ENCODE measurements at places on chromosomes 2 and 18.

GRCh38 chr18:62759704-62760402 lies 44.5 kb downstream of the PHLPP1 start:
- DNase-seq, result no peak

- DNase-seq, result no peak
Measured at GRCh38 chr2:109387221-109387735, 226.5 kb downstream of the SEPTIN10 start.

GRCh38 chr18:41436772-41437171 lies 518.3 kb upstream of the PIK3C3 start:
- no peak for DNase-seq

DNA sequence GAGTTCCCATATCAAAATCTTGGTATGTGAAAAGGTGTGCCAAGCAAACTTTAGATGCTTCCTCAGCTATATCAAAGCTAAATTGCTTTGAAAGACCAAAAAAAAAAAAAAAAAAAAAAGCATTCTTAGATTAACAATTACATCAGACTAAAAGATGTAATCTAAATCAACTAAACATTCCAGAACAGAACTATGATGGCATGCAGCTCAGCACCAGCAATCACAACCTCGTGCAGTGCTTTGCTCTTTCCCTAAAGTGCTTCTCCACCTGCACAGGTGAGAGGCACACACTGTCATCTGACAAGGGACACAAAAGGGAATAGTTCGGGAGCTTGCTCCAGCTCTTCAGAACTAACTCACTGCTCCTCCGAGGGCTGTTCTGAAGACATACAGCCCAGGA lies 37.5 kb downstream of the ADAM17 start:
- DNase-seq, result no peak

DNA sequence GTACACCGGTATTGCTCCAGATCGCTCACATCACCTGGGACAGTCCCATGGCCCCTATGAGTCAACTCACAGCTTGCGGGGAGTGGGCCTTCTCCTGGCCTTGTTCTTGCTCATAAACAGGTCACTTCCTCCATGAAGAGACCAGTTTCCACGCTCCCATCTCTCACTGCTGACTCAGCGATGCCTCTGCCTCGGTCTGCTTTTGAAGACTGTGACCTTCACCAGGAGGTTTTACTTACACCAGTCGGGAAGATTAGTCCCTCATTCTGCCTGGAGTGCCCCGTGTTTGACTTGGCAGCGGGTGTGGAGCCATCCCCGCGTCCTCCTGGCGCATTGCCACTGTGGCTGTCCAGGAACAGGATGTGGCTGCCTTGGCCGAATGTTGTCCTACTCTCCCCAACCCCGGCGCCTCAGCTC lies 159.8 kb downstream of the RHBDD1 start:
- DNase-seq, result no peak

GRCh38 chr2:132860220-132860619 lies 190.2 kb upstream of the LYPD1 start:
- no peak for DNase-seq

DNA sequence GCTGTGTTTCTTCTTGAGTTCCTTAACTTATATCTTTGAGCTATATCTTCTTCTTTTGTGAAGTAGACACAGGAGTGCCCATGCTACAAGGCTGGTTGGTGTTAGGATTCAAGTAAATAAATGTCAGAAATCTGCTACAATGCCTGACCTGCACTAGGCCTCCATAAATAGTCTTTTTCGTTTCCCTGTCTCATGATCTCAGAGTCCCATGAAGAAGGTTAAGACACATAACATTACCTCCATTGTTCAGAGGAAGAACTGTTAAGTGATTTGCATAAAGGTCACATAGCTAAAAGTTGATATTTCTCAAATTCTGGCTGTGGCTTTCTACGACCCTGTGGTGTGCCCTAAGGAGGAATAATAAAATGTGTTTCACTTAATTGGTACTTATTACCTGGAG lies 228.4 kb downstream of the KCNS3 start:
- no peak for DNase-seq

DNA sequence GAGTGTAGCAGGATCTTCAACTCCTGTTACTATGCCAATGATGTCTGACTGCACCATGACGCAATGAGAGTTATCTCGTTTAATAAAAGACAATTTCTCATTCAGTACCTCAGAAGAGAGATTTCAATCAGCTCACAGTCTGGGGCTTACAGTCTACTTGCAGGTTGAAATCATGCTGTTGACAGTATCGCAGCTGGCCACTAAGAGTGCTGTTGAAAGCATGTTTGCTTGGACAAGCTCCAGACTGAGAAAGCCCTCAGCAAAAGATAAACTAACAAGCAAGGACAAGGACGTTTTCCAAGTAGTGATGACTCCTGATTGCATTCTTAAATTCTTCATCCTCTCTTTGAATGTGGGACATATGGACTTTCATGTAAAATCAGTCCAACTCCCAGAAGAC lies 145.2 kb upstream of the SYT4 start:
- no peak for DNase-seq

- DNase-seq, result no peak
Measured at GRCh38 chr2:147923846-147924245, 79.0 kb downstream of the ACVR2A start.

DNA sequence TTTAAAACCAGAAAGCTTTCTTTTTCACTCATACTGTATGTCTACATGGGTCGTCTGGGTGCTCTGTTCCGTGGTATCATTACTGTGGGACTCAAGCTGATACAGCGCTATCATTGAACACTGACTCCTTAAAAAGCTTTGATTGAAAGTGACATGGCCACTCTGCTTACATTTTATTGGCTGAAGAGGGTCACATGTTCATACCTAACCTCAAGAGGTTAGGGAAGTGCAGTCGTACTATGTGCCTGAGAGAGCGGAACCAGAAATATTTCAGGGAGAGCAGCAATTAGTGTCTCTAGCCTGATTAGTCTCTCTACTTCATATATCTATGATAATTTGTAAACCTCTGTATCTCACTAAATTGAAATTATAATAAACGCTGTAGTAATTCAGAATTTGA lies 43.5 kb downstream of the PSMD14 start:
- DNase-seq, result no peak

DNA sequence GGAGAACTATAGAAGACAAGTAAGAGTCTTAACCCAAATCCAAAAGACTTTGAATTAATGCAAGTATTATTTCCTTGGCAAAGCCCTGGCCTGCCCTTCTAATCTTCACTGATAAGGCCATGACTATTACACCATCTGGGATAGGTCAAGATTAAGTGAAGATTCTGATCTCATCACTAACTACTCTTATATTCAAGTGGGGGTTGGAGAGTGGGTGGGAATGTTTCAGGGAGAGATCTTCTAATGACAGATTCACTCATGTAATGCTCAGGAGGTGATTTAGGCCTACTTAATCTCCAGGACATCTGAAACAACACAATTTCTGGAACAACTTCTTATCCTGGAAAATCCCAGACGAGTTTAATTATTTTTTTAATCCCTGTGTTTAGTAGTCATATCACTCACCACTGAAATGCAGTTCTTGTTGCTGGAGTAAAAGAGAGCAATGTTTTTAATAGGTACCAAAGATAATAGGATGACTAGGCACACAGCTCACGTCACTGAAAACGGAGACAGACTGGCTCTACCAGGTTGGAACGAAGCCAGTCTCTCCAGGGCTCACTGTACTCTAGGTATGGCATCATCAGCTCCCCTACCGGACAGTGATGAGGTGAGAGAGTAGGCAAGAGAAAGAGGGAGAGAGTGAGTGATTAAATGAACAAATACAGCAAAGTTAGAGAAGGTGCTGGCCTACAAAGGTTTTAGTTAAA lies 133.1 kb downstream of the NCKAP5 start:
- no peak for DNase-seq

DNA sequence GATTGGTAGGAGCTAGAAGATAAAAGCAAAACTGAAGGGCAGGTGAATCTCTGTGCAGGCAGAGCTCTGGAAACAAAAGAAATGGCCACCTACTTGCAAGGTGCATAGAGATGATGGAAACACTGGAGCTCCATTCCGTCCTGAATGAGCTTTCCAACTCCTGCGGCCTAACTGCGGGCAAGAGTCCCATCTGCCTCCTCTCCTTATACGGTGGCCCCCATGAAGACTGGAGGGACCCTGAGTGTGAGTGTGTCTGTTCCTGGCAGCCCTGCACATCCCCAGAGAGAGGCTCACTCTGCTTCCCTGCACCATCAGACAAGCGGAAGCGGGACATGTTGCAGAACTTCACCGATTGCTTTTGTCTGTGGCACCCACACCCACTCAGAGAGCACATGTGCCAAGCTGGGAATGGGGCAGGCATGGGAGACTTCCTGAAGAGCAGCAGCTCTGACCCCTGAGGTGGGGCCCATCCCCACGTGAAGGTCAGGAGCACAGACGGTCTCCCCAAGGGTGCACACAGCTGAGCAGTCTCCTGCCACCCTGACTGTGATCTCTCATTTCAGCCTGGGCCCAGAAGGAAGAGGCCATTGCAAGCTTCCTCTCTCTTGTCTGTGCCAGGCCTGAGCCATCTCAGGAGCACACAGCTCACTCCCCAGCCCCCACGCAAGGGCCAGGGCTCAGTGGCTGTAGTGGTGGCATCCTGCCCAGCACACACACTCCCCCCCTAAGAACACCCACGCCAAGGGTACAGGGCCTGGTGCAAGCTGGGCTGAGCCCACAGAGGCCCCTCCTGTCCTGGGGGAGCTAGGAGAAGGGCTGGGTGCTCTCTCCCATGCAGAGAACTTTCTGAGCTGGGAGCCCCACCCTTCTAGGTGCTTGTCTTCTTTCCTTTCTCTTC lies 75.3 kb downstream of the STPG4 start:
- DNase-seq, result no peak

DNA sequence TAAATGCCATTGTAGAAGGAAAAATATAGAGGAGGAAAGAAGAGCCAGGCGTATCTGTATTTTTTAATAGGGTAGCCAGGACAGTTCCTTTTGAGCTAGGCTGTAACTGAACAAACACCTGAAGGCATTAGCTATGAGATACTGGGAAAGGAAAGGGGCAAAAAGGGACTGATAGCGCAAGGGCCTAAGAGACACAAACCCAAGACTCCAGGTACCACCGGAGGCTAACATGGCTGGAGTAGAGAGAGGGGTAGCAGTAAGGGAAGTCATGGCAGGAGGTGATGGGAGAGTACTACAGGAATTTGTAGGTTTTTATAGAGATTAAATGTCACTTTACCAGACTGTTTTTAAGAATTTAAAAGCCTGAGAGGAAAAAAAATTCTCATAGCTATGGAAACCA lies 20.7 kb downstream of the PNO1 start:
- DNase-seq, result no peak

- DNase-seq, result no peak
Measured at GRCh38 chr18:65983750-65984149, 232.9 kb downstream of the CDH7 start.

- DNase-seq, result no peak
Measured at GRCh38 chr2:239582476-239582875, 181.7 kb upstream of the HDAC4 start.

GRCh38 chr2:186522450-186522849 lies 36.4 kb downstream of the ZC3H15 start:
- DNase-seq, result no peak

GRCh38 chr2:211085056-211085680 lies 528.8 kb downstream of the CPS1 start:
- no peak for DNase-seq

- DNase-seq, result no peak
Measured at GRCh38 chr18:610214-610928, 13.6 kb downstream of the CLUL1 start.

GRCh38 chr18:57579934-57580333 lies 6.6 kb downstream of the FECH start:
- DNase-seq, result no peak

DNA sequence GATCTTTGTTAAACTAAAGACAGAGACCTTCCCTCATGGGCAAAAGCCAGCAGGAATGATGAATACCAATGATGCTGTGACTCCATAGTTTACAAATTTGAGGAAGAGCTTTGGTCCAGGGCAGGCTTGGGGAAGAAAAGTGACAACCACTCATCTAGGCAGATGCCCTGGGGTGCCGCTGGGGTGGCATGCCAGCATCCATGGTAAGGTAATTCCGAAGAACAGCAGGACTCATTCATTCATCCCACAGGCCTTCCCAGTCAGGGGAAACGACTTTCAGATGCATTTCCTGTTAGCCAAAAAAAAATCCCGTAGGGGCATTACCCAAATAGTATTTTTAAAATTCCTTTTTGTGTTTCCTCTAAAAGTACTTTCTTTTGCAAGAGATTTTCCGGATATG lies 180.7 kb upstream of the SERPINE2 start:
- no peak for DNase-seq
